Esophagus squamous epithelium (tissue), 5 donors: ENCODE measurements at places on chromosomes 2 and 18. TPM values are rescaled to one million over a fixed set of nuclear protein-coding genes. Genes with fewer than 3 reads are reported as not detected.

DNA sequence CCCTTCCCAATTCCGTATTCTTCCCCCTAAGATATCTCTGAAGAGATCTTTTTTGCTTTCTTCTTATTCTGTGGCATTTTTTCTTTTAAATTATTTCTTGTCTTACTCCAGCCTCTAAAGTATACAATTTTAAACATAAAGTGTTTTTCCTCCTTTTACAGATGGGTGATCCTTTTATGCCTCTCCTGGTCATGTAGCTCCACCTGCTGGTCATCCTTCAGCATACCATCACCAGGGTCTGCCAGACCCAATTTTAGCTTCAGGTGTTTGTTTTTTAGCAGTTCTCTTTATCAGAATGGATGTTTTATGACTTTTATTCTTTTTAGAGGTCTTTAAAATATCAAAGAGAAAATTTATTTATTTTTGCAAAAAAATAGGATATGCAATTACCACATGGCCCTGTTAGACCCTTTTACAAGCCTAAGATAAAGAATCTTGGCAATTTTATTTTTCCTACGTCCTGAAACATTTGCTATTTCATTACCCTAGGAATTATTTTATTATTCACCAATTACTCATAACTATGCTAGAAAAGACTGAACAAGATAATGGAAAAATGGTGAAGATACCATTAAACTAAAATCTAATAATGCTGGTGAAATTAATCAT, 55.5 kb downstream of the PIGN start:
- no peaks in the 10 kb centered on the region for H3K27me3 ChIP-seq
- H3K4me3 ChIP-seq: no peak overlapping the region
- no peaks in the 10 kb centered on the region for H3K36me3 ChIP-seq
- H3K4me1 ChIP-seq: no peaks in the 10 kb centered on the region

GPD2 gene
- 68.5 TPM for total RNA-seq

GRCh38 chr2:101597347-101597944, 100.1 kb upstream of the MAP4K4 start:
- H3K27ac ChIP-seq: no peak overlapping the region
- no peaks in the 10 kb centered on the region for H3K27me3 ChIP-seq
- no peak for DNase-seq
- H3K36me3 ChIP-seq: no peaks in the 10 kb centered on the region

DNA sequence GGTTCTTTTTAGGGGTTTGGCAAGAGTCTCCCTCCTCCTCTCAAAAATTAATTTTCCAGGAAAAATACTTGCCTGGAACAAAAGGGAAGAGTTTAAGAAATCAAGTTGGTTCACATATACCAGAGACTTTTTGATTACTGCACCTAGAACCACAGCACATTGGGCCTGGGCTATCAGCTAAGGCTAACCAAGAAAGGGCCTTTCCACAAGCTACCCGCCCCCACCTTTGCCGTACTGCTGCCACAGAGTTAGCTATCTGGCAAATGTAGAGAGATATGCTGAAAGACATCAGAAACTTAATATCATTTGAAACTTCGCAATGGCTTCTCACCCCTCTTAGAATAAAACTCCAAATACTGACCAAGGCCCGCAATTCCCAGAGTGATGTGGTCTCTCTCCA, 76.9 kb downstream of the AAK1 start:
- no peak for DNase-seq
- peaks cover 4% of the 10 kb centered on the region for H3K4me1 ChIP-seq
- H3K36me3 ChIP-seq: no peaks in the 10 kb centered on the region
- H3K27me3 ChIP-seq: no peaks in the 10 kb centered on the region

FMNL2 gene
- 17.9 TPM for total RNA-seq

DNA sequence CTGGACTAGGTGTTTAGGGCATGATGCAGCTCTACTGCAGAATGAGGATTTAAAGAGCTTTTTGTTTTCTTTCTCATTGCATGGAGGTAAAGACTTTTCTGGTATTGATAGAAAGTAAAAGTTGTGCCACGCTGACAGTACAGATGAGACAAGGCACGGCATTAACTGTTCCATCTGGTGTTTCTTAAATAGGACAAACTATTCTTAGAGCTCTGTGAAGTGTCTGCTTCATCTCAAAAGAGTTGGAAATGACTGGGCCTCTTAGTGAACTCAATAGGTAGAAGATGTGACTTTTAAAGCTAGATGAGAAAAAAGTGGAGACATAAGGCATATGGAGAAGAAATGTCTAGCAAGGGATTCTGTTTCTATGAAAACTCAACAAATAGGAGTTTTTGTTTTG, 321.8 kb downstream of the RPRM start:
- DNase-seq: no peak
- no peaks in the 10 kb centered on the region for H3K4me1 ChIP-seq
- no peak overlapping the region for H3K27ac ChIP-seq
- no peak overlapping the region for H3K4me3 ChIP-seq

GRCh38 chr2:117536139-117536538, 278.4 kb upstream of the DDX18 start:
- no peaks in the 10 kb centered on the region for H3K36me3 ChIP-seq
- no peak overlapping the region for H3K27ac ChIP-seq
- DNase-seq: no peak
- no peak overlapping the region for H3K4me3 ChIP-seq

CDKL4 gene
- total RNA-seq: not detected

DNA sequence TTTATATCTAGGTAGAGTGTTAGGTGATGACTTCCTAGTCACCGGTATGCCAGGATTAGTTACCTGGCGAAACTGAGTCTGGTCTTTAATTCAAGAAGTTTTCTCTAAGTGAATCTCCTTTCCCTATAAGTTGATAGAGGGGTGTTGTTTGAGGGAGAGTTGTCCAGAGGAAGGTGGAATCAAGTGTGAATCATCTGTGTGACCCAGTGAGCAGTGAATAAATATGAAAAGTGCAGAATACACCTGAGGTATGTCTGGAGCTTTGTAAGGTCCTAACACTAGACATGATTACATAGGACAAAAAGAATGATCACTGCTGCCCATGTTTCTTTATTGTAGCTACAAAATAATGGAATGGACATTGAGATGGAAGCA, 11.2 kb downstream of the POU3F3 start:
- peaks cover 12% of the 10 kb centered on the region for H3K27me3 ChIP-seq
- H3K36me3 ChIP-seq: no peaks in the 10 kb centered on the region
- H3K27ac ChIP-seq: no peak overlapping the region
- no peak for DNase-seq

- no peak overlapping the region for H3K27ac ChIP-seq
- H3K4me3 ChIP-seq: no peak overlapping the region
- H3K36me3 ChIP-seq: no peaks in the 10 kb centered on the region
- no peaks in the 10 kb centered on the region for H3K27me3 ChIP-seq
These were observed 1.1 kb downstream of the PTH2R start for GRCh38 chr2:208407667-208408066.

DNA sequence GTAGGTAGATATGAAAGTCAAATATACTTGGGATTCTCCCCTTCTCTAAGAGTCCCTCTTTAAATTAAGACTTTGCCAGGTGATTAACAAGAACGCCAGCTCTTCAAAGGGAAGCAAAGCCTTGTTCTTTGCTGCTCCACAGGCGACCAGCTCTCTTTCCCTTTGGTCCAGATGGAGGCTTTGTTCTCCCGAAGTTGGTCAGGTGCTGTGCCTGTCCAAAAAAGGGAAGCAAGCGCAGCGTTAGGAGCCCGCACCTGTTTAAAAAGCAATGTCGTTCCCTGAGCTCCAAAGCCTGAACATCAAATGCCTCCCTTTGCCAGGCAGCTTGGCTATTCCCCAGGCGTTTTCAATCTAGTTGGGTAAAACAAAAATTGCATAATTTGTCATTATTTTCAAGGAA, 1913.1 kb upstream of the PIK3C3 start:
- no peaks in the 10 kb centered on the region for H3K36me3 ChIP-seq
- DNase-seq: no peak
- H3K4me3 ChIP-seq: no peak overlapping the region
- no peaks in the 10 kb centered on the region for H3K27me3 ChIP-seq
- no peak overlapping the region for H3K27ac ChIP-seq
- H3K4me1 ChIP-seq: no peaks in the 10 kb centered on the region

GRCh38 chr2:57947398-57947797, 99.2 kb upstream of the VRK2 start:
- no peak overlapping the region for H3K4me3 ChIP-seq
- no peaks in the 10 kb centered on the region for H3K27me3 ChIP-seq
- DNase-seq: no peak
- no peak overlapping the region for H3K27ac ChIP-seq

PTH2R gene
- not detected for total RNA-seq

INHBB gene
- 0.66 TPM for total RNA-seq

NPPC gene
- total RNA-seq: 0.49 TPM
